ENCODE measurements at places on chromosomes 1 and 21.
A peak's percentile ranks its signal among the peaks of the same experiment; 100 is the strongest.

DNA sequence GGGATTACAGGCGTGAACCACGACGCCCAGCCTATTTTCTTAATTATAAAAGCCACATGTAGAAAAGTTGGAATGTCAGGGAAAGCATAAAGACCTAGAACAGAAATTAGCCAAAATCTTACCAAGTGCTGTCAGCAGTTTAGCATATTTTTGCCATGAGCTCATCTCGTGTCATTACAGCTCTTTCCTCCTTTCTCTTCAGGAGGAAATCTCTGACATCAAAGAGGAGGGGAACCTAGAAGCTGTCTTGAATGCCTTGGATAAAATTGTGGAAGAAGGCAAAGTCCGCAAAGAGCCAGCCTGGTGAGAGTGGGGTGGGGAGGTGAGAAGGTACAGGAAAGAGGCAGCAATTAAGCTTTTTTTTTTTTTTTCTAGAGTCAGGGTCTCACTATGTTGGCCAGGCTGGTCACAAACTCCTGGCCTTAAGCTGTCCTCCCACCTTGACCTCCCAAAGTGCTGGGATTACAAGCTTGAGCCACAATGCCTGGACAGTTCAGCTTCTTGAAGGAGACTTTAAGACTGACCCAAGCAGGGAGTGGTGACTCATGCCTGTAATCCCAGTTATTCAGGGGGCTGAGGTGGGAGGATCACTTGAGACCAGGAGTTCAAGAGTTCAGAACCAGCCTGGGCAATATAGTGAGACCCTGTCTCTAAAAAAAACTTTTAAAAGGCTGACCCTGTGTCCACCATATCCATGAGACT lies 8.4 kb upstream of the BGLAP start:
- no peak for DNase-seq

GRCh38 chr1:28956038-28956464 lies 41.7 kb downstream of the EPB41 start:
- peak; percentile 85 for DNase-seq

- DNase-seq = no peak
Observed at GRCh38 chr1:228413241-228414010, 3.2 kb downstream of the TRIM17 start.

DNA sequence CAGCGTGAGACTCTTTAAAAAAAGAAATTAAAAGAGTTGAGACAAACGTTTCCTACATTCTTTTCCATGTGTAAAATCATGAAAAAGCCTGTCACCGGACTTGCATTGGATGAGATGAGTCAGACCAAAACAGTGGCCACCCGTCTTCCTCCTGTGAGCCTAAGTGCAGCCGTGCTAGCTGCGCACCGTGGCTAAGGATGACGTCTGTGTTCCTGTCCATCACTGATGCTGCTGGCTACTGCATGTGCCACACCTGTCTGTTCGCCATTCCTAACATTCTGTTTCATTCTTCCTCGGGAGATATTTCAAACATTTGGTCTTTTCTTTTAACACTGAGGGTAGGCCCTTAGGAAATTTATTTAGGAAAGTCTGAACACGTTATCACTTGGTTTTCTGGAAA lies 31.2 kb downstream of the IFNAR1 start:
- no peak for DNase-seq
